ENCODE measurements at places on chromosomes 7 and 10.

DNA sequence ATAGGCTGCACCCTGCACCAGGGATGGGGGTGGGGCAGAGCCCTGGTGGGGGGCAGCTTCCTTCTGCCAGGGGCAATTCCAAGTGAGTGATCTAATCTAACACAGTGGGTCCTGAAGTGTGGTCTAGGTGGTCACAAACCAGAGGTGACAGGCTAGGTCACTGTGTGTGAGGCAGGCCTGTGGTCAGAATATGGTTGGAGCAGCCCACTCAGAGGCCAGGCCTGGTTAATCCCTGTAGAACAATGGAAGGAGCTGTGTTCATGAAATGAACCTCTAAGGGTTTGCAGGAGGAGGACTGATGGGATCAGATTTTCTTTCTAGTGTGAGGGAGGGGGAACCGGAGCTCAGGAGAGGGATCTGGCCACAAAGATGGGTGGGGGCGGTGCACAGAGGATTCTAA, 10.0 kb upstream of the TSPAN14 start:
- no peak for DNase-seq

- DNase-seq: no peak
Measured at GRCh38 chr10:33010132-33011037, 52.4 kb upstream of the ITGB1 start.

- DNase-seq: no peak
Measured at GRCh38 chr7:1548438-1548831, 7.6 kb downstream of the TMEM184A start.

GRCh38 chr10:111836571-111836970, 347.0 kb downstream of the GPAM start:
- DNase-seq: no peak

GRCh38 chr7:83036721-83037380, 125.8 kb downstream of the PCLO start:
- no peak for DNase-seq

GRCh38 chr7:4733936-4734528, 41.4 kb upstream of the AP5Z1 start:
- no peak for DNase-seq

DNA sequence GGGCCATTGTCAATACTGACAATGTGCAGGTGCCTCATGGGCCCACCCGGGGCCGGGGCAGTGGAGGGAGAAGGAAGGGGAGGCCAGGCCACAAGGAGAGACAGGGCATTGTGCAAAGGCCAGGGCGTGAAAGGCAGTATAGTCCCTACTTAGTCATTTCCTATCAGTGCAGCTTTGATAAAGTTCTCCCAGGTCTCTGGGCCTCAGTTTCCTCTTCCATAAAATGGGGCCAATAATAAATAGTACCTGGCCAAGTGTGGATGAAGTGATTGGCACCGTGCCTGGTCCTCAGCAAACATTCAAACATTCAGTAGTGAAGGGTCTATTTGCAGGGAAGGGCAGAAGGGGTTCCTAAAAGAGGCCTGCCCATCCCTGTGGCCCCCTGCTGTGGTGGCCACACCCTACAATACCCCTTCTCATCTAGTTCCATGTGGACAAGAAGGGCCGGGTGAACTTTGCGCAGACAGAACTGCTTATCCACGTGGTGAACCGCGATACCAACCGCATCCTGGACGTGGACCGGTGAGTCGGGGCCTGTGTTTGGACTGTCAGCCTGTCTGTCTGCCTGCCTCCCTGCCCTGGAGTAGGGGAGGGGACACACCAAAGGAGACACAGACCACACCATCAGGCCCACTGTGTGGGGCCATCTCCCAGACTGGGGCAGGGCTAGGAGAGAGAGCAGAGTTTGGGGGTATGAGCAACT, 36.9 kb upstream of the VSIR start:
- DNase-seq: no peak

GRCh38 chr10:100383251-100383650, 36.2 kb downstream of the SCD start:
- DNase-seq: no peak

- DNase-seq: no peak
Measured at GRCh38 chr7:85292908-85293576, 106.2 kb upstream of the SEMA3D start.

DNA sequence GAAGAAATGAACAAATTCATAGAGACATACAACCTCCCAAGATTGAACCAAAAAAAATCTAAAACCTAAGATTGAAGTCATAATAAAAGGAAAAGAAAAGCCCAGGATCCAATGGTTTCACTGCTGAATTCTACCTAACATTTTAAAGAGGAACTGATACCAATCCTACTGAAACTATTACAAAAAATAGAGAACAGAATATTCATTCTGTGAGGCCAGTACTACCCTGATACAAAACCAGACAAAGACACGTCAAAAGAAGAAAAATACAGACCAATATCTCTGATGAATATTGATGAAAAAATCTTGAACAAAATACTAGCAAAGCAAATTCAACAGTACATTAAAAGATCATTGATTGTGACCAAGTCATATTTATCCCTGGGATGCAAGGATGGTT, 128.5 kb upstream of the STEAP1 start:
- no peak for DNase-seq

GRCh38 chr7:121530227-121531174, 134.4 kb upstream of the FAM3C start:
- no peak for DNase-seq

GRCh38 chr7:14125998-14126397, 136.5 kb upstream of the ETV1 start:
- no peak for DNase-seq

- DNase-seq: no peak
Measured at GRCh38 chr10:126671402-126671975, 996 bp upstream of the C10orf90 start.

DNA sequence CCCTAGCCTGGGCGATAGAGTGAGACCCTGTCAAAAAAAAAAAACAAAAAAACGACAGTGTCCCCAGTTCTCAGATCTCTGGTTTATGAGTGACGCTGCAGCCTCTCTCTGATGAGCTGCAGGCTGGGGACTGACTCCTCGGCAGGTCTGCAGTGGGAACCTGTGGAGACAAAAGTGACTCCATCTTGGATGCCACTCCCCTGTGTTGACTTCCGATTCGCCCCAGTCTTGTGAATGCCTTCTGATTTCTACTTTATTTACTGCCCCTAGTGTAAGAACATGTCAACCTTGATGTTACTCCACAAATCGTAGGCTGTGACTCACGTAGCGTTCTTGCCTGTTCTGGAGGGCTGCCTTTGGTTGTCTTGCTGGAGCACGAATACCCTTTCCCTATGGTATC, 6.2 kb downstream of the TACR2 start:
- DNase-seq: no peak

- no peak for DNase-seq
Measured at GRCh38 chr10:10164848-10165247, 852.8 kb upstream of the CELF2 start.

DNA sequence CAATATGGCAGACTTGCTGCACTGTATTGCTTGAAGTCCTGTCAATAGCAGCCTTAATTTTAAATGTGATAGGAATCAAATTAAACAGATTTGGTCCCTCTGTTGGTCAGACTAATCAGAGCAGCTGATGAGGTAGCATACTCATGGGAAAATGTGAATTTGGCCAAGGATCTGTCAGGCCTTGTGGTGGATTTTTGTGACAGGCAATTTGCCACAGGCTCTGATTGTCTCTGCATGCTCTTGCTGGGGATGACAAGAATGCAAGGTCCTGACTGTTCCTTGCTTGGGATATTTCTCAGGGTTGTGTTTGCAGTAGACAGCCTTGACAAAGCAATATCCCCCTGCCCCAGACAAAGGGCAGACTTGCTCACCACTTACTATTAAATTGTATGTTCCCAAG, 41.5 kb upstream of the GARS1 start:
- no peak for DNase-seq

DNA sequence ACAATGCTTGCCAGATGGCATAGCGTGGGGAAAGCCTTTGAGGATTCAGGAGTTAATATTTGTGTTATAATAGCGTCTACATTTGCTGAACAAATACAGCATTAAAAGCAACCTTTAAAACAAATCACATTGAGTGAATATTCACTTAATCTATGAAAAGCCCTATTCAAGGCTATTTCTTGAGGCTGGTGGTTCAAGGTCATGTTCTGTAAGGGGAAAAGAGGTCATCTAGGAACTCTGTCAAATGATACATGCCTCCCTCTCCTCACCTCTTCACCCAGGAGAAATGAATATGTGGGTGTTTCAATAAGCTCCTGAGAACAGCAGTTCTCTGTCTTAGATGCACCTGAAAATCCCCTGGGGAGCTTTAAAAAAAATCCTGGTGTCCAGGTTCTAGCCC, 303.0 kb downstream of the ELMO1 start:
- DNase-seq: no peak

DNA sequence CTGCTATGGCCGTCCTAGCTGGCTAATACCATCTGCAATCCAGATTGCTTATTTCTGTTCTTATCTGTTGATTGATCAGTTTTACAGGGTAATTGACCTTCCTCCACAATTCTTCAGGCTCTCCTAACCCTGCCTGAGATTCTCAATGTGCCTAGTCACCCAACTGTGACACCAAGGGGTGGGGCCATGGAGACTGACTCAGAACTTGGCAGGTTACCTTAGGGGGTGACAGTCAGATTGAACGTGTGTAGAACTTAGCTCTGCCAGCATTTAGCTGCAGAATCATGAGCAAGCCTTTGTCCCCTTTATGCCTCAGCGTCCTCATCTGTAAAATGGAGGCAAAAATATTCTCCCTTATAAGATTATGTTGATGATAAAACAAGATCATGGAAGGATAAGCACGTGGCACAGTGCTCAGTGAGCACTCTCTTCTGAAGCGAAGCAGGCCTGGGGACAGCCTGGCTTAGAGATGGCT, 19.1 kb upstream of the LEP start:
- DNase-seq: no peak

GRCh38 chr10:112434988-112435619, 11.6 kb downstream of the ZDHHC6 start:
- no peak for DNase-seq

GRCh38 chr10:5293691-5294550, 70.8 kb upstream of the UCN3 start:
- no peak for DNase-seq

- no peak for DNase-seq
Measured at GRCh38 chr10:92387289-92387940, 96.4 kb downstream of the MARCHF5 start.

GRCh38 chr7:69775231-69775771, 177.0 kb downstream of the AUTS2 start:
- DNase-seq: no peak

DNA sequence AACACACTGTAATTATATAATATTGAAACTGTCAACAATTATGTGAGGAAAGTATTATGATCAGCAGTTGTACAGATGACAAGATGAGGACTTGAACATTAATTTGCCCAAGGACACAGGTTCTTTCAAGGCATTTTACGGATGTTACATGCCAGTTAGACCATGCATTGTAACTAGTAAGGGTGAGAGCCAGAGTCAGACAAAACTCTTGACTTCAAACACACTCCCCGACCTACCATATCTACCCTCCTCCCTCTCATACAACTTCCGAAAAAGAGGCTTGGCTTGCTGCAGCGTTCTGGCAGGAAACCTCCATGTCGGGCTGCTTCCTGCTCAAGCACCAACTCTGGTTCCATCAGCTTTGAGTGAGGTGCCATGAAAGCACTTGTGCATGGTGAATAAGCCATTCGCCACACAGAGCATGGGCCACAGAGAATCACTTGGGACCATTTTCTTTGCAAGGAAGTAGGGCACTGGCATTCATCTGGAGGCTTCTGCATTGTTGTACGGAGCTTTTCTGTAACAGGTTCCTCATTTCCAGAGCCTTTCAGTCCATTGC, 53.2 kb downstream of the FOXI2 start:
- DNase-seq: no peak

DNA sequence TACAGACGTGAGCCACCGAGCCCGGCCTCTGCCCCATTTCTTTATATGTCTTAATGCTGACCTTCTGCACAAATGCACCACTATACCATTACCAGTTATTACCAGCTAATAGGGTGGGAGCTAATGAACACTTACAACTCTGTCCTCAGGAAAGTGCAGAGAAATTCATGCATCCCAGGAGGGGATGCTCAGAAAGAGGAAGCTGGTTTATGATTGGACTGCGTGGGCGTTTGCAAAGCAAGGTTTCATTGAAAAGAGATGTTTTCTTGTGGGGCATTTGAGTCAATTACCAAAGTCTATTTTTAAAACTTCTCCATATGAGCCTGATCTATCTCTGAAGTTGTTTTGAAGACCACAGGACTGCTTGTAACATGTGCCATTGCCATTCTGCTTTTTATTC, 417.7 kb upstream of the CELF2 start:
- no peak for DNase-seq

GRCh38 chr7:25314731-25315267, 86.5 kb upstream of the NPVF start:
- no peak for DNase-seq

DNA sequence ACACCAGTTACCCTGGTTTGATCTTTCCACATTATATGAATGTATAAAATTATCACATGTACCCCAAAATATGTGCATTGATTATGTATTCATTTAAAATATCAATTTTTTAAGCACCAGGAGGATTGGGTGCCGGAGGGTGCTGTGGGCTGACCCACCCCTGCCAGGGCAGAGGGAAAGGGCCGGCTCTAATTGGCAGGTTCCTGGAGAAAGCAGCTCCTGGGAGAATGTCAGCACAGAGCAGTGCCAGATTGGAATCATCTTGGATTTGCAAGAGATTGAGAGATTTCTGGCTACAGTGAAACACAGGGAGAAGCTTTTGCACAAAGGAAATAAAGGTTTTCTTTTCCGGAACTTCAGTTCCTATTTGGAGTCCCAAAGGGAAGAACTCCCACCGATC, 264.4 kb upstream of the TCERG1L start:
- no peak for DNase-seq

- DNase-seq: no peak
Measured at GRCh38 chr7:55405856-55406541, 40.9 kb downstream of the LANCL2 start.

GRCh38 chr10:119391440-119392251, 150.9 kb downstream of the RGS10 start:
- DNase-seq: no peak

DNA sequence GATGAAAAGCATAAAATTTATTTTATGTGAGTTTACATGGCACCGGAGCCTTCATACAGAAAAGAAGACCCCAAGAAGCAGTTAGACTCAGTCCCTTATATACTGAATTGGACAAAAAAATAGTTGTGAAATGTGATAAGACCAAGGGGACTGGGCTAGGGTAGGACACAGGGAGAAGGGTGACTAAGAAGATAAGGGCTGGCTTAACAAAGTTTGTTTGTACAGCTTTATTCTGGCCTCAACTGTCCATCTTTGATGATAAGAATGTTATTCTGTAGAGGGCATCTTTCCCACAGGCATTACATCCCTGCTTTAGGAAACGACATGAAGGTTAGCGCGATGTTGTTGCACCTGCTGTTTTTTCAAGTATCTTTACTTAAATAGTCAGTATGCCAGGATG, 86.5 kb downstream of the SEC61G start:
- no peak for DNase-seq

GRCh38 chr7:99312316-99313203, 13.1 kb upstream of the ARPC1A start:
- peak; percentile 47 for DNase-seq

- DNase-seq: no peak
Measured at GRCh38 chr10:74976565-74976964, 134.9 kb upstream of the SAMD8 start.

- DNase-seq: no peak
Measured at GRCh38 chr7:154409703-154410311, 357.6 kb downstream of the DPP6 start.
